ENCODE measurements at places on chromosomes 11 and 22. TPM values are rescaled to one million over a fixed set of nuclear protein-coding genes. Genes with fewer than 3 reads are reported as not detected.

ADM2 gene
- 3.7 TPM for total RNA-seq

PLA2G3 gene
- under 0.01 TPM for total RNA-seq

C22orf31 gene
- not detected for total RNA-seq

HTR3A gene
- total RNA-seq = 0.26 TPM

APOL3 gene
- total RNA-seq = not detected

SCN4B gene
- total RNA-seq = 1.2 TPM

SNU13 gene
- total RNA-seq = 95.6 TPM

PRSS23 gene
- total RNA-seq = 101 TPM

OMP gene
- not detected for total RNA-seq

ABCG4 gene
- total RNA-seq = under 0.01 TPM

CST6 gene
- 4.4 TPM for total RNA-seq

SLC16A8 gene
- not detected for total RNA-seq

ARHGAP8 gene
- total RNA-seq = 15.0 TPM

MYRF gene
- under 0.01 TPM for total RNA-seq

ZNRF3 gene
- 3.4 TPM for total RNA-seq

CHST1 gene
- total RNA-seq = 2.4 TPM

PHRF1 gene
- total RNA-seq = 26.1 TPM

CTSF gene
- 2.4 TPM for total RNA-seq

MIAT gene
- 0.64 TPM for total RNA-seq

APOBEC3H gene
- total RNA-seq = 0.26 TPM

RCN1 gene
- total RNA-seq = 113 TPM

TESMIN gene
- total RNA-seq = 1.4 TPM

SLC25A1 gene
- total RNA-seq = 71.6 TPM

AAMDC gene
- 11.9 TPM for total RNA-seq

OR2D2 gene
- not detected for total RNA-seq

FIBIN gene
- total RNA-seq = 14.2 TPM

APOA5 gene
- total RNA-seq = not detected

FEN1 gene
- total RNA-seq = 9.7 TPM

NRIP3 gene
- 2.2 TPM for total RNA-seq

JHY gene
- total RNA-seq = 2.9 TPM

MIF gene
- 448 TPM for total RNA-seq

BRSK2 gene
- not detected for total RNA-seq

VSTM5 gene
- 0.79 TPM for total RNA-seq

FOSL1 gene
- total RNA-seq = 2.6 TPM

CTSW gene
- total RNA-seq = not detected

TRIM66 gene
- 5.4 TPM for total RNA-seq

TEX12 gene
- total RNA-seq = not detected

TRIM29 gene
- 441 TPM for total RNA-seq

HOATZ gene
- total RNA-seq = not detected

MYBPC3 gene
- total RNA-seq = under 0.01 TPM

PLAAT2 gene
- 1.3 TPM for total RNA-seq

TSPAN18 gene
- not detected for total RNA-seq

COPB1 gene
- total RNA-seq = 273 TPM

UBQLN3 gene
- total RNA-seq = 0.13 TPM

GAL gene
- total RNA-seq = 0.77 TPM

NPAS4 gene
- not detected for total RNA-seq

KCNQ1 gene
- 1.0 TPM for total RNA-seq

DCHS1 gene
- total RNA-seq = 0.26 TPM

PGR gene
- total RNA-seq = not detected

NDUFA6 gene
- total RNA-seq = 64.8 TPM
